ENCODE measurements at places on chromosomes 12 and 14.
A peak's percentile ranks its signal among the peaks of the same experiment; 100 is the strongest.

DNA sequence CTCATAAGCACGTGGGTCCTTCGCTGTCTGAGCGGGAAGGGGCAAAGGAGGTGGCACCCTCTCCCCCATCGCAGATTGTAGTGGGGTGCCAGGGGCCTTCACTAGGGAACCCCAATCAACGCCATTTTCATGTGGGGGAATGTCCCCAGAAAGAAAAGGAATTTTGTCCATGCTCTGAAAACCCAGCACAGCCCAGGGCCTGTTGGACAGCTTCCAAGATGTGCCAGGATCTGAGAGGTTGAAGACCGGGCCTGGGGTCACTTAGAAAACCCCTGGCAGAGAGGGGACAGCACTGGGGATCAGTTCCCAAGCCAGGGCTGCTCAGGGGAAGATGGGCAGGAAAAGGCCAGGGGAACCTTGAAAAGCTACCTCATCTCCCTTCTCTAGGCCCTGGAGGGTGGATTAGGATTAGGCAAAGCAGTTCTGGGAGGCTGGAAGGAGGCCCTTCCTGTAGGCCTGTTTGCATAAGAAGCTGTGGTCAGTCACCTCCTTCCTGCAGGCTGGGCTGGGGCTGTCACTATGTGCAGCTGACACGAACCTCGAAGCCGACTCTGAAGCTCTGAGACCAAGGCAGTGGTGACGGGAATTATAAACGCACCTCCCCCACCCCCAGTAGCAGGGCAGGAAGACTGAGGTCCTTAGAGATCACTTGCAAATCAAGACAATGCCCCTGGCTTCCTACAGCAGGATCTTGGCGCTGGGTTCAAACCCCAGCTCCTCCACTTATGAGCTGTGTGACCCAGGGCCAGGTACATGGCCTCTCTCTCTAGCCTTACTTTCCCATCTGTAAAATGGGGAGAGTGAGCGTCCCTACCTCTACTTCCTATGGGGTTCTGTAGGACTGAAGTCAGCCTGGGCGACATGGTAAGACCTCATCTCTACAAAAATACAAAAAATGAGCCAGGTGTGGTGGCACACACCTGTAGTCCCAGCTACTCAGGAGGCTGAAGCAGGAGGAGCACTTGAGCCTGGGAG, 29.0 kb downstream of the TESC start:
- no peak for DNase-seq

DNA sequence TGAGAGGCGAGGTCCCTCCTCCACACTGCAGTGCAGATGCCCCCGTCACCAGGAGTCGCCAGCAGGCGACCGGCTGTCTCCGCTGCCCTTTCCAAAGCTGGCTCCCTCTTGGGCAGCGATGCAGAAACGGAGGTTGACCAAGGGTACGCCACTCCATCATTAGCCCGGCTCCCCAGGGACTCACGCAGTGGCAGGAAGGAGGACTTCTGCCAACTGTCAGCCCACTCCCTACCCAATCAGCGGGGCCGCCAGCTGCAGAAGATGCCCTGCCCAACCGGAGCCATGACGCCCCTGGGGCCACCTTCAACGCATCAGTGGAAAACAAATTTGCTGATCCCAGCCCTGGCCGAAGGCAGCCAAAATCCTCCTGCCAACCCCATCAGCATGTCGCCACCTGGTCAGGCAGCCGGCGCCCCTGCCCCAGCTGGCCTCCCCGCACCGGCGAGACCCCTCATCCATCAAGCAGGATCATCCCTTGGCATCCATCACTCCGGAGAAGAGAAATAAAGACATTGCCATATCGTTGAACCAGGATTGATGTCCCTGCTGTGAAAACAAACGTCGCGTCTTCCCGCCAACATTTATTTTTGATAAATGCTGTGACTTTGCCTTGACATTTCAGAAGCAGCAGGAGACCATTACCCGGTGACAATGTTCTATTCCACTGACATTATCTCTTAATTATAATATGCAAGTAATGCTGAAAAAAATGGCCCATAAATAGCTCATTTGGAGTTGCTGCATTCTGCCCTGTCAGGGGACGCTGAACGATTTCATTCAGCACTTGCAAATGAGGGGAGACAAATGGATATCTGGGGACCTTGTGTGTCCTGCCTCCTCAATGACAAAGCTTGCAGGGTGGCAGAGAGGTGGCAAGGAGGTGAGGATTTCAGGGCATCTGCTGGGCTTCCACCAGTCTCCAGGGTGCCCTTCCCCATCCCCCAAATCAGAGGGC, 105.1 kb downstream of the SCARB1 start:
- DNase-seq, result peak; percentile 95

DNA sequence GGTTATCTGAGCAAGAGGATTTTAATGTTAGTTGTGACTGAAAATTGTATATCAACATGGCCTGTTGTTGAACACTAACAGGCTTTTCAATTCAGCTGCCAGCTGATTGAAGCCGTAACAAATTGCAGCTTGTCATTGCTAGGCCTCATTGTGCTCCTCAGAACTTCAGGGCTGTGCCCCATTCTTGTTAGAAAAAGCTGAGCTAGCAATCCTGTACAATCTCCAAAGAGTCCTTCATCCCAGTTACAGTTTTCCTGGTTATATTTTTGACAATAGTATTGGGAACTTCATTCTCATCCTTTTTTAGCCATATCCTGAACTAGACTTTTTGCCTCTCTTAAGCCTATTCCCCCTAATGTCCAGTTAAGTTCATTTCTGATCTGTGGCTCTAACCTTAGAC, 564.1 kb upstream of the ATXN7L3B start:
- no peak for DNase-seq

DNA sequence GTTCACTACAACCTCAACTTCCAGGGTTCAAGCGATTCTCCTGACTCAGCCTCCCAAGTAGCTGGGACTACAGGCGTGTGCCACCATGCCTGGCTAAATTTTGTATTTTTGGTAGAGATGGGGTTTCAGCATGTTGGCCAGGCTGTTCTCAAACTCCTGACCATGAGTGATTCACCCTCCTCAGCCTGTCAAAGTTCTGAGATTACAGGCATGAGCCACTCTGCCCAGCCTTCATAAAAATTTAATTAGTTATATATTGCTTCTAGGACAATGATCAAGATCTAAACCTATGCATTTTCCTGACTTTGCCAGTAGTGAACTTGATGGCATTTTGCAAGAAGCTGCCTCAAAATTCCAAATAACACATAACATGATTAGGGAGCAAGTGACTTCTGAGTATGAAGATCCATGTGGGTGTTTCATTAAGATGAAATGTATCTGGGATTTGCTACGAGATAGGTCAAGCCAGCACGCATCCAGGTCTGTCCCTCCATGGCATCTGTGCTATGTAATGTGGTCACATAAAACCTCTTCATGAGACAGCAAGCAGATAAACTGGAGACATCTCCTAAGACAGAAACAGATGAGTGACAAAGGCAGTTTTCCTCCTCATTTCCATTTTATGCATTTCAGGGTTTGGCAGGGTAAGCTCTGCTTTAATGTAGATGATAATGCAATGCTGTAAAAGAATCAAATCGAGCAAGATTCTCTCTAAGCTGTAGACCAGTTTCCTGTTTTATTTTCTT, 319.4 kb upstream of the ATP2B1 start:
- DNase-seq, result no peak

GRCh38 chr12:105977236-105977635, 161.5 kb downstream of the NUAK1 start:
- no peak for DNase-seq
